ENCODE measurements at places on chromosomes 2 and 18.

GRCh38 chr2:3745920-3746319 lies 42.5 kb downstream of the DCDC2C start:
- no peak for DNase-seq

DNA sequence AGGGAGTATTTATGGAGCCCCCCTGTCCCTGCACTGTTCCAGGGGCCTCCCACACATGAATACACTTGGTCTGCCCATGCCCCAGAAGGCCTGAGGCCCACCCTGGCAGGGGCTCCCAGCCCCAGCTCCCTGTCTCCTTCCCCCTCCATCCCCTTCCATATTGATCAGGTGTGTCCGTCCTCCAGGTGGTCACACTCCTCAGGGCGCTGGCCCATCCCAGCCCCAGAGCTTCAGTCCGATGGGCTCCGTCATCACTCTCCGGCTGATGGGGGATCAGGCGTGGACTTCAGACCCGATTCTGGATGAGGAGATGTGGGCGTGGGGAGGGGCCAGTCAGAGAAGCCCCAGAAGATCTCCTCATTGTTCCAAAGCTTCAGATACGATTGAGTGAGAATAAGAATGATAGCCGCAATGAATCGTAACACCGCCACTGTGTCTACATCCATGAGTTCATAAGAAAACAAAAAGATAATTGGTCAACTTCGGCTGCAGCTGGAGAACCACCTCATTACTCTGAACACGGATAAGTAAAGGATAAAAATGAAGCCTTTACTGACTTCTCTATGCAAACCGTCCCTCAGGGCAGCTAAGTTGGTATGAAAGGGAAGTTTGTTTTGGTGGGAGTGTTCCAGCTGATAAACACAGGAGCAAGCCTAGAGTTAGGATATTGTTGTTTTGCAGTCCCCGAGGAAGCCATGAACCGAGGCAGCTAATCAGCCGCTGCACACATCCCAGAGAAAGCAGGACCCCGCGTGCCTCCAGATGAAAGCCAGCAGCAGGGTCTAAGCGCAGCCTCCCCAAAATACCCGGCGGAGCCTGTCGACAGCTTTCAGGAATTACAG lies 279.5 kb downstream of the NDUFA10 start:
- DNase-seq: no peak

DNA sequence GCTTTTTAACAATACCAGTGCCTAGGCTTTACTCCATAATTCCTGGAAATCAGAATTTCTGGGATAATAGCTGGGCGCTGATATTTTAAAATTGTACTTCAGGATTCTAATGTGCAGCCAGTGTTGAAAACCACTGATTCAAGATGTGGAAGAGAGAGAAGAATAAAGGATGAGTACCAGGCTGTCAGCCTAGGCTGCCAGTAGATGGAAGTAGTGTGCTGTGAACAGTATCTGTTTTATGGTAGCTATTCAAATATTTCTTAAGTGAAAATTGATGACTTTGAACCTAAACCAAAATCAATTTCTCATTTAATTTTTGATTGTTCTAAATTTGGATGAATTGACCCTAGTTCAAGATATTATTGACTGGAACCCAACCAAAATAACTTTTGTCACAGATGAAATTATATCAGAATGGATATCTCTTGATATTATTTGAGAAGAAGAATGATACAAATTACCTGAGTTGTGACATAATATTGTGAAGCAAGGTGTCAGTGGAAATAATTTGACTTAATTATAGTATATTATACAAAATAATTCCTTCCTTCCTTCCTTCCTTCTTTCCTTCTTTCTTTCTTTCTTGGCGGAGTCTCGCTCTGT lies 88.0 kb downstream of the COMMD1 start:
- no peak for DNase-seq

- no peak for DNase-seq
Measured at GRCh38 chr2:238945433-238946150, 97.7 kb downstream of the TWIST2 start.

GRCh38 chr2:76965772-76966171 lies 556.4 kb downstream of the LRRTM4 start:
- no peak for DNase-seq

DNA sequence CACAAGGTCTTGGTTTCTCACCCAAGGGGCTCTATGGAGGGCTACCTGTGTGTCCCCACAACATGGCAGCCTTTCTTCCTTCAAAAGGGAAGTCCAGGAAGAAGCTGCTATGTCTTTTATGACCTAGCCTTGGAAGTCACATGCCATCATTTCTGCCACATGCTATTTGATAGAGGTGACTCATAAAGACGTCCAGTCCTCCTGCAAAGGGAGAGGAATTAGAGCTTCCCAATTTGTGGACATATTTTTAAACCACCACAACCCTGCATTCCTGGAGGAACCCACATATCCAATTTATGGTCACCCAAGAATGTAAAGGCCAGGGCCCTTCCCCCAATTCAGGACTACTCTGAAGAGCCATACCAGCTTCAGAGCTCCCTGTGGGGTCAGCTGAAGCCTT lies 246.2 kb downstream of the CYP26B1 start:
- no peak for DNase-seq

GRCh38 chr2:224404796-224405195 lies 2.9 kb upstream of the FAM124B start:
- DNase-seq: no peak

DNA sequence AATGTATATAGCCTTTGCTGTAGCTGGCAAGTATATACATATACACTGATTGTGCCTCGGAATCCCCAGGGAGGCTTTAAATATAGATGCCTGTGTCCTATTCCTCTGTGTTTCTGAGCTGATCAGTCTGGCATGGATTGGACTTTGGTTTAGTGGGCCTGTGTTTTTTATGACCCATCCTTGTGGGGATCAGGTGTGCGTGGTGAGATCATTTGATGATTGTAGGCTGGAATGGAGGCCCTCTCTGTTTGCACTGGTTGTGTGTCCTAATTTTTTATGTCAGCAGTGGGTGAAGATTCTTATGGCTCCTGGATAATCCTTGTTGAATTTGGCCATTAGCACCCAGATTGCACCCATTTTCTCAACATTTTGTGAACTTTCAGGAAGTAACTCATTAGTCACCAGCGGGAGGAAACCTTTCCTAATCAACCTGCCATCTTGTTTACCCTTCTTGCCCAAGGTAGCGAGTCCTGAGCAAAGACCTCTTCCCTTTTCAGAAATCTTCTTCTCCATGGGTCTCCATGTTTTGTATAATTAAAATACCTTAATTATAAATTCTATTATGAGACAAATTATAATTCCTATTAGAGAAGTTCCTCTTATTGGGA lies 75.8 kb downstream of the UGGT1 start:
- no peak for DNase-seq

GRCh38 chr2:200308546-200309295 lies 2.2 kb downstream of the SPATS2L start:
- DNase-seq: no peak

DNA sequence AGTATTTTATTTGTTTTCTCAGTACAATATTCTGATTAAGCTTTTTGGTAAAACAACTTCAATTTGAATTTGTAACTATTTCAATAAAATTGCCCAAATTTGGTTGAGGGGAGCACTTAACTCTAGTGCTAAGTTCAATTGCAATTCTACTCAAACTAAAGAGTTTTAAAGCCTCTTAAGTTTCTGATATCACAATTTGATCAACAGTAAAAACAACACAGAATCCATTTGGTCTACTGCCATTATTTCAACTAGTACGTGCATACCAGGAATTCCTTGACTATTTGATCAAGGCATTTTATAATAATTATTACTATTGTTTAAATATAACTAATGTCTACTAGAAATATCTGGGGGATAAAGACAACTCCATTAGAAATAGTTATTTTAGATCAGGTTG lies 150.9 kb downstream of the ROCK1 start:
- DNase-seq: no peak

DNA sequence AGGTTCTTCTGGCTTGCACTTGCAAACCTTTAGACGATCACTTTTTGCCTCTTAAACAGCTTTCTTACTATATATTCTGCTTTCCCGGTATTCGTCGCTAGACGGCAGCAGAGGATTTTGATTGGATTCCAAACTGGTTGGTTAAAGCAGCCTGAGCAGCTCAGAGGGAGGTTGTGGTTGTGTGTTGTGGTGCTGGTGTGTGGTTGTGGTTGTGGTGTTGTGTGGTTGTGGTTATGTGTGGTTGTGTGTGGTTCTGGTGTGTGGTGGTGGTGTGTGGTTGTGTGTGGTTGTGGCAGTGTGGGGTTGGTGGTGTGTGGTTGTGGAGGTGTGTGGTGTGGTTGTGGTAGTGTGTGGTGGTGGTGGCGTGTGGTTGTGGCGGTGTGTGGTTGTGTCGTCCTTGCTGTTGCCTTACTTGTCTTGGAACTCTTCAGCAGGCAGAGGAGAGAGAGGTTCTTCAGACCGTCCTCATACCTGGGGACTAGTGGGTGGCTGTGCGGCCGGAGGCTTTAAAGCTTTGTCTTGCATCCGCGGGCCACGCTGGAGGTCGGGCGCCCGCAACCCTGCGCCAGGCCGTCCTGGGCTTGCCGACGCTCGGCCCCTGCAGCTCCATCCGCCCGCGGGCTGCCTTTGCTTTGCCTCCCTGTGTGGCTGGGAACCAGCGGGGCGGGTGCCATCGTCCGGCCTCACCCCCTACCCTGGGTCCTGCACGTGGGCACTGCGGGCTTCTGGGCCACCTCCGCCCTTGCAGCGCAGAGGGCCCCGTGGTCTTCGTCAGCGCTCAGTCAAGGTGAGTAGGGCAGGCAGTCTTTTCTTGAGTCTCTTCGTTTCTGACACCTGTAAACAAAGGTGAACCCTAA lies 190.8 kb downstream of the ARHGAP28 start:
- DNase-seq: peak; percentile 2

DNA sequence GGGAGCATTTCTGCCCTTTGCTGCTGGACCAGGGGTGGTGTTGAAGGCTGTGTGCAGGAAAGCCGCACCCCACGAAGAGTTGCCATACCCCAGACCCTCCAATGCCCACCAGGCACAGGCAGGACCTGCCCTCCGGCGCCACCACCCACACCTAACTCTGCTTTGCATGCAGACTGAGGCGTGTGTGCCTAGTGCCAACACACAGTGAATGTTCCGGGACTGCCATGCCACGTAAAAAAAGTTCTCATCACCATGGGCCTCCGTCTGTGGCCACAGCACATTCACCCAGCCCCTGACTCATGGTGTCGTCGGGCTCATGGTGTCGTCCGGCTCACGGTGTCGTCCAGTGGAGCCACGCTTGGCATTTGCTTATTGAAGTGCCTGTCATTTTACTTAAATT lies 184.9 kb upstream of the RAB6C start:
- DNase-seq: no peak

GRCh38 chr18:50444539-50444938 lies 69.7 kb downstream of the SKA1 start:
- no peak for DNase-seq

DNA sequence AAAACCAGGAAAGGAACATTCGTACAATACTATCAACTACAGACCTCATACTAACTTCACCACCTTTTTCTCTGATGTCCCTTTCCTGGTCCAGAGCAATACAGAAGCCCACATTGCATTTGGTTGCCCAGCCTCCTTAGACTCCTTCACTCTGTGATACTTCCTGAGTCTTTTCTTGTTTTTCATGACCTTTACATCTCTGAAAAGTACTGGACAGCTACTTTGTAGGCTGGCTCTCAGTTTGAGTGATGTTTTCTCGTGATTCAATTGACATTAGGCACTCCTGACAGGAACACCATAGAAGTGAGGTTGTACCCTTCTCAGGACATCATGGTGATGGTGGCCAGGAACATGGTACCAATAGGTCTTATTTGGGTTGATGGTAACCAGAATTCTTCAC lies 185.9 kb upstream of the SLC39A10 start:
- DNase-seq: no peak

GRCh38 chr2:205658572-205658971 lies 23.7 kb upstream of the NRP2 start:
- DNase-seq: no peak

GRCh38 chr2:49175831-49176230 lies 21.5 kb upstream of the FSHR start:
- no peak for DNase-seq

- DNase-seq: no peak
Measured at GRCh38 chr2:165902934-165903333, 50.6 kb downstream of the TTC21B start.

DNA sequence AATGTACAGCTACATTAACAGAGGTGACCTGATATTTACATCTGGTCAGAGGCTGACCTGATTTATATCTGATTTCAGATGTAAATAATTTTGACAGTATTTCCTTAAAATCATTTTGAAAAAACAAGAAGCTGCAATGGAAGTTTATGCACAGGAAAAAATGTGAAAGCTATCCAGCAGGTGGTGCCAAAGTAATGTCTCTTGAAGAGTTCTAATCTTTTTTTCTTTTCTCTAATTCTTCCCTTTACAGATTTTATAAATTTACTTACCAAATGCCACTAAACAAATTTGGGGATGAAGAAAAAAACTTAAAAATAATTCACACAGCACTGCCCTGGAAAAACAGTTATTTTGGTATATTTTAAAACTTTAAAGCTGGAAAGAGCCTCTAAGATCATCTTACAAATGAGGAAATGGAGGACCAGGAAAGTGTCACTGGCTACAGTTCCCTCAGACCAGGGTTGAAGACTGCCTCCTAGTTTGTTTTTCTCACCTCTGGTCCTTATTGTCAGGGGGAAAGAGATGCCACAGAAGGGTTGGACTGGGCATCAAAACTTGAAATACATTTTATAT lies 16.4 kb upstream of the FBLN7 start:
- DNase-seq: no peak

- no peak for DNase-seq
Measured at GRCh38 chr18:12304351-12305210, 3.5 kb upstream of the TUBB6 start.

DNA sequence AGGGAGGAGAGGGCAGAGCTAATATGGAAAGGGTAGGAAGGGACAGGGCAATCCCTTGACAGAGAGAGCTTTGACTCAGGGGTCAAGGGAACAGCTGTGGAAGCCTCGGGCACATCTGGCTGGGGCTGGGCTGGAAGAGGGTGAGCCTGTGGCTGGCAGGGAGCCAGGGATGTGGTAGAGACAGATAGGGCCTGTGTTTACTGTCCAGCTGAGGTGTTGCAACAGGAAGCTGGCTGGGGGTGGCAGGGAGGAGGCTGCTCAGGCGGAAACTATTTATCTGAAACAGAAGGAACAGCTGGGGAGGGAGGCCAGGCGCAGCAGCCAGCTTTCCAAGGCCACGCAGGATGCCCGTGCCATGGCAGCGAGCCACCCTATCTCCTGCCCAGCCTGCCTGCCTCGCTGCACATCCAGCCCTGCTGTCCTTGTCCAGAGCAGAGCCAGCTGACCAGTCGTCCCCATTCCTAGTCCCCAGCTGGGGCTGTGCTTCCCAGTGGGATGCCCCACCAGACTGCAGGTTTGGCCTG lies 264.7 kb downstream of the CYP26B1 start:
- no peak for DNase-seq

- no peak for DNase-seq
Measured at GRCh38 chr18:67265464-67266245, 250.9 kb downstream of the DSEL start.

- peak; percentile 48 for DNase-seq
Measured at GRCh38 chr2:234550511-234551107, 53.7 kb upstream of the ARL4C start.

GRCh38 chr2:218870984-218871344 lies 9.7 kb upstream of the WNT10A start:
- DNase-seq: no peak

GRCh38 chr2:26269571-26270158 lies 24.9 kb downstream of the HADHB start:
- no peak for DNase-seq

GRCh38 chr2:118994172-118994700 lies 52.2 kb downstream of the MARCO start:
- no peak for DNase-seq

GRCh38 chr2:68465081-68465916 lies 1.8 kb downstream of the FBXO48 start:
- DNase-seq: no peak

GRCh38 chr2:99691926-99692325 lies 202.1 kb upstream of the REV1 start:
- no peak for DNase-seq
